Left ventricle myocardium superior (tissue), 1 donor: ENCODE measurements at places on chromosomes 1 and 21. TPM values are rescaled to one million over a fixed set of nuclear protein-coding genes. Genes with fewer than 3 reads are reported as not detected.

Gene TMEM82
- total RNA-seq, result not detected

- no peak for DNase-seq
These were observed 47.2 kb downstream of the RAP1A start for GRCh38 chr1:111666828-111667227.

Gene GNG12
- 34.1 TPM for total RNA-seq

- DNase-seq, result no peak
These were observed 131.9 kb downstream of the NPHP4 start for GRCh38 chr1:5860277-5860676.

DNA sequence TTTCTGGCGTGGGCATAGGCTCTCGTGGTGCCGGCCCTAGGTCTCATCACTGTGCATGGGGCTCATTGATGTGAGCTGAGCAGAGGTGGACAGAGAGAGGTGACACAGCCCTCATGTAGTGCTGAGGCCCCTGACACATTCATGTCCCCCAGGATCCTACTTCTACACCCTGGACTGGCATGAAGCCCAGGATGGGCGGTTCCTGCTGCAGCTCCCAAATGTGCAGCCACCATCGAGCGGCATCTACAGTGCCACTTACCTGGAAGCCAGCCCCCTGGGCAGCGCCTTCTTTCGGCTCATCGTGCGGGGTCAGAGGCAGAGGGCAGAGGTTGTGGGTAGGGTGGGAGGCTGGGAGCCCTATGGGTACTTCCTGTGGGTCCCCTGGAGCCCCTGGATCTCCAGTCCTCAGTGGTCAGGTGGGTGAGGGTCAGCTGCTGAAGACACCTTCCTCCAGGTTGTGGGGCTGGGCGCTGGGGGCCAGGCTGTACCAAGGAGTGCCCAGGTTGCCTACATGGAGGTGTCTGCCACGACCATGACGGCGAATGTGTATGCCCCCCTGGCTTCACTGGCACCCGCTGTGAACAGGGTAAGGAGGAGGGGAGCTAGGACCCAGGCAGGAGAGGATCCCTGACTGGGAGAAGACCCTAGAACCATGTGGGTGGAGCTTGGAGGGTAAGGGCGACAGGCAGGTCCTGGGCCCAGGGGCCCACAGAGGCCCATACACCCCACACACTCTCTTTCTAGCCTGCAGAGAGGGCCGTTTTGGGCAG, 6.1 kb downstream of the TIE1 start:
- no peak for DNase-seq

DNA sequence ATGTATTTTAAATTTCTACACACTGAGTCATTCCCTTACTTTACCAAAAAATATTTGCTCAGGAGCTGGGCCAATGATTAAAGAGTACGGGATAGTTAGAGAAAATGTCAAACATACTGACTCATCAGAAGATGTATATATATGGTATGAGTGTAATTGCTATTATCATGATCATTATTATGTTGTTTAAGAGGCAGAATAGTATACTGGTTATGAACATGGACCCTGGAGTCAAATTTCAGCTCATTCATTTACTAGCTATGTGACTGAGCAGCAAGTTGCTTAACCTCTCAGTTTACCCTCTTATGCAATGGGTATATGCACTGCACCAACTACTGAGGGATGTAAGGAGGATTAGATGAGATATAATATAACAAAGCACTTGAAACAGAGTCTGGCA, 41.2 kb upstream of the USH2A start:
- DNase-seq, result no peak

GRCh38 chr1:84884671-84885389, 8.2 kb downstream of the LPAR3 start:
- DNase-seq, result no peak

GRCh38 chr1:203169770-203170520, 5.7 kb downstream of the MYBPH start:
- peak; percentile 23 for DNase-seq

- no peak for DNase-seq
These were observed 72.2 kb upstream of the KRTAP19-8 start for GRCh38 chr21:31110430-31110829.

- no peak for DNase-seq
These were observed 389.7 kb downstream of the LMO4 start for GRCh38 chr1:87718241-87718950.

Gene AMY1B
- not detected for total RNA-seq

Gene AADACL4
- not detected for total RNA-seq

- DNase-seq, result no peak
These were observed 2.2 kb downstream of the IL10RB start for GRCh38 chr21:33268393-33268736.

DNA sequence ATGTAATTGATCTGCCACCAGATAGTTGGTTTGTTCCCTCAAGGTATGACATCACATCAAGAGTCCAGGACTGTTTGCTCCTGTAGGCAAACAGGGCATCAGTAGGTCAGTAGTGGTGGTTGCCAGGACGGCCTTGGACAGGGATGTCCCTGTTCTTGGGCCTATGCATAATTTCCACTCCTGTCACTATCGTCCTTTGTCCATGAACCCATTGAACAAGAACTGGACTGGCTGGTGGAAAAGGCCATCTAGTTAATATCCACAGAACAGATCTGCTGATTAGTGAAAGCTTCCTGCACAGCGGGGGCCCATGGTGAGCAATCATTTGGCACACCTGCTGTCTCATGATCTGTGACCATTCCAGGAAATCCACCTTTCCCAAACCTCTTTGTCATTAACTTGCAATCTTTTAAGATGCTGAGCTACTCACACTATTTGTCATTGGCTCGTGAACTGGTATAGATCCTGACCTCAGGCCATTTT, 12.4 kb upstream of the BSDC1 start:
- no peak for DNase-seq

- no peak for DNase-seq
These were observed 71.8 kb downstream of the RUNX1 start for GRCh38 chr21:34977333-34977732.

Gene B3GALT5
- 0.10 TPM for total RNA-seq

Gene WDR4
- total RNA-seq, result 4.8 TPM

GRCh38 chr1:20198918-20199317, 12.6 kb upstream of the PLA2G2C start:
- no peak for DNase-seq

GRCh38 chr1:206800411-206800810, 28.1 kb upstream of the IL10 start:
- no peak for DNase-seq

- peak; percentile 67 for DNase-seq
These were observed 178.4 kb upstream of the EDN2 start for GRCh38 chr1:41662765-41663437.

DNA sequence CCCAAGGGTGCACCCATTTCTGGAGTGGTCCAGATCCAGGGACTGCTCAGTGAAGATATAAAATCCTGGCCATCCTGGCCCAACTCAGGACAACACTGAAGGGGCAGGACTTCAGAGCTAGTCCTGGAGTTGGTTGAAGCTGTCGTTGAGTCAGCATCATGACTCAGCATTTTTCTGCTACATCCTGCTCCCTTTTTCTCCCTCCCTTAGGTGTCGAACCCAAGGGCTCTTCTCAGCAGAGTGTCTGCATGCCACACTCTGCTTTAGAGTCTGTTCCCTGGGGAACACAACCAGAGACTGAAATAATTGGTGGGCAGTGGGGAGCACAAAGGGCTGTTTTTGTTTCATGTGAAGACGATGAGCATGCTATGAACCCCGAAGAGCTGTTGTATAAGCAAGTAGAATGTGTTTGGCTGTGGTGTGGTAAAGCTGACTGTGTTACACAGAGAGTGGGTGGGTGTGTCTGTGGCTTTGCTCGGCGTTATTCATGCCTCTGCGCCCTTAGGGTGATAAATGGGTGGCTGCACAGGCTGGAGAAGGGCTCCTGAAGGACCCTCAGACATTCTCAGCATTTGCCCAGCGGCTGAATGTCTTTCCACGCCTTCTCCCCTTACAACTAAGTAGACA, 167.2 kb downstream of the CYYR1 start:
- DNase-seq, result no peak

Gene WNT3A
- not detected for total RNA-seq

DNA sequence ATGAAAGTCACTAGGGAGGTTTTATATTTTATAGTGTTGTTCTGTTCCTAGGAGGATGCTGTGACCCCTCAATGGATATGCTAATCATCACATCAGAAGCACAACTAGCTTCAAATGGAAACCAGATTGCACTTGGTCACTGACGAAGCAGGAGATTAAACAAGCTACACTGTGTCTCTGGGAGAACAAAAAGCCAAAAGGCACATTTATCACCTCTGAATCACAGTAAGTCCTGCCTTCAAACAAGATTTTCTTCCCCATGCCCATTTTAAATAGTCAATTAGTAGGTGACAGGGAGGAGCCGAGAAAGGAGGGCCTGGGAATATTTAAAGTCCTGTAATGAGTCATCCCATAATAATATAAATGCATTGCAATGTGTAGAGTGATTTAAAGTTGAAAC, 38.1 kb downstream of the RGS2 start:
- DNase-seq, result no peak

Gene TRPM2
- total RNA-seq, result 1.5 TPM
